Naive thymus-derived CD8-positive, alpha-beta T cell (primary cell): ENCODE measurements at places on chromosomes 12 and 14. TPM values are rescaled to one million over a fixed set of nuclear protein-coding genes. Genes with fewer than 3 reads are reported as not detected.

ADGRD1 gene
- 0.36 TPM for total RNA-seq

FLRT2 gene
- not detected for total RNA-seq

PZP gene
- total RNA-seq = not detected

GPR132 gene
- 41.4 TPM for total RNA-seq

ZFC3H1 gene
- 118 TPM for total RNA-seq

TPH2 gene
- total RNA-seq = not detected

PUS1 gene
- total RNA-seq = 57.0 TPM

CSRNP2 gene
- total RNA-seq = 35.2 TPM

MMP14 gene
- total RNA-seq = 2.5 TPM

CCDC198 gene
- total RNA-seq = not detected

NGB gene
- not detected for total RNA-seq

BRF1 gene
- total RNA-seq = 52.4 TPM

DNA sequence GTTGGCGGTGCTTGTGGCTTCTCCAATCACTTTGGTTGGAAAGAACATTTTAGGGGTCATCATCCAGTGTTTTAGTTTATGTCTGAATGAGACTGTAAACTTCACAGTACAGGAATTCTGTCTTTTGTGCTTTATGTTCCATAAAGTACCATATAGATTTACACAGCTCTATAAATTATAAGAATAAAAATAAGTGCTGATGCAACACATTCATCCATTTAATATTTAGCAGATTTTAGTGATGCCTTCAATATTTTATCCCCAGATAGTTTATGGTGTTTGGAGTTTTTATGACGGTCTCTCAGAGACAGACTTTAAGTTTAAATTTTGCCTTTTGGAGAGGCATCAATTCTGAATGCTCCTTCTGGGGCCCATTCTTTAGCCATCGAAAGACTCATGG lies 385.2 kb downstream of the ATP23 start:
- H3K36me3 ChIP-seq = no peaks in the 10 kb centered on the region
- H3K27ac ChIP-seq = no peak overlapping the region
- H3K4me1 ChIP-seq = no peaks in the 10 kb centered on the region
- H3K27me3 ChIP-seq = peaks cover 4% of the 10 kb centered on the region
- no peak for DNase-seq
- no peak overlapping the region for H3K4me3 ChIP-seq

DNA sequence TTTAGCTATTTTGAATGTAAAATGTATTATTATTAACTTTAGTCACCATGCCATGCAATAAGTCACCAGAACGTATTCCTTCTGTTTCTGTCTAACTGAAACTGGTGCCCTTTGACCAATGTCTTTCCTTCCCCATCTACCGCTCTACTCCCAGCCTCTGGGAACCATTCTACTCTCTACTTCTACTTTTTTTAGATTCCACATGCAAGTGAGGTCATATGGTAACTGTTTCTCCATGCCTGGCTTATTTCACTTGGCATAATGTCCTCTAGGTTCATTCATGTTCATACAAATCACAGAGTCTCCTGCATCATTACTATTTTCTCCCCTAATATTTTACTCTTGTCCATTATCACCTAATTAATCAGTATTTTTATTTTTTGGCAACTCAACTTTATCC lies 160.1 kb downstream of the TMX1 start:
- no peaks in the 10 kb centered on the region for H3K36me3 ChIP-seq
- peaks cover 6% of the 10 kb centered on the region for H3K27me3 ChIP-seq
- no peak overlapping the region for H3K4me3 ChIP-seq
- no peak overlapping the region for H3K27ac ChIP-seq

GRCh38 chr14:23097786-23098185 lies 2.5 kb downstream of the C14orf119 start:
- H3K27ac ChIP-seq = no peak overlapping the region
- no peaks in the 10 kb centered on the region for H3K27me3 ChIP-seq
- no peak overlapping the region for H3K4me3 ChIP-seq
- no peak for DNase-seq
- peaks cover 38% of the 10 kb centered on the region for H3K36me3 ChIP-seq

DNA sequence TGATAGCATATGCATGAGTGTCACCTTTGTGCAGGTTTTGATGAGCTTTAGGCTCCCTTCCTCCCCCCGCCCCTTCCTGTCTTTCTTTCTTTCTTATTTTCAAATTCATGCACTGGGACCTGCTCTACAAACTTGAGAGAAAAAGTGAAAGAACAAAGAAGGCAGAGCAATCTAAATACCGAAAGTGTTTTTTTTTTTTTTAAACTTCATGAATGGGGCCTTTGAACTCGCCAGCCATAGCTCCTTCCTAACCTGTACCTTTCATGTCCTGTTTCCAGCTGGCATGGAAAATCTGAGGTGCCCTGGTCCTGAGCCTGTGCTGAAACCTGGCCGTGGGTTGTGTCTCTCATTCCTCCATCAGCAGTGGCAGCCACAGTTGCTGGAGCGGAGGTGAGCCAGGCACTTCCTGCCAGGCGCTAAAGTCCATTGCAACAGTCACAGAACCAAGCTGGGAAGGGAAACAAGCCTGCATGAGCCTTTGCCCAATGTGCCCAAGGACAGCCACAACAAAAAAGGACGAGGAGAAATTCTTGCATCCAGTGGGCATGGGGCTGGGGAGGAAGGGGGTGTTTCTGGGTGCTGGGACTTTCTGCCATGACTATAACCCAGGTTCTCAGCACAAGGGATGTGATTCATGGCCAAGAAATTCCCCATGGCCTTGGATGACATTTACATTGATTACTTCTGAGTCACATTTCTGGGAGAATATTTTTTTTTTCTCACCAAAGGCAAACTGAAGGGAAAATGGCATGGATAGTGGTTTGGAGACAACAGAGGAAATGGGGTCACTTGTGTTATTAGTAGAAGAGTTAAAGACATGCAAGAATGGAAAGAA lies 102.7 kb downstream of the TMEM30B start:
- no peak overlapping the region for H3K27ac ChIP-seq
- H3K4me1 ChIP-seq = peaks cover 6% of the 10 kb centered on the region

GRCh38 chr14:75168586-75169335 lies 7.7 kb downstream of the TMED10 start:
- no peaks in the 10 kb centered on the region for H3K36me3 ChIP-seq
- no peak for DNase-seq
- H3K4me3 ChIP-seq = no peak overlapping the region
- H3K4me1 ChIP-seq = peaks cover 84% of the 10 kb centered on the region
- H3K27ac ChIP-seq = no peak overlapping the region
- H3K27me3 ChIP-seq = no peaks in the 10 kb centered on the region

- DNase-seq = no peak
- no peak overlapping the region for H3K4me3 ChIP-seq
- H3K27me3 ChIP-seq = no peaks in the 10 kb centered on the region
- no peak overlapping the region for H3K27ac ChIP-seq
Measured at GRCh38 chr14:65588426-65589140, 176.1 kb downstream of the FUT8 start.

DNA sequence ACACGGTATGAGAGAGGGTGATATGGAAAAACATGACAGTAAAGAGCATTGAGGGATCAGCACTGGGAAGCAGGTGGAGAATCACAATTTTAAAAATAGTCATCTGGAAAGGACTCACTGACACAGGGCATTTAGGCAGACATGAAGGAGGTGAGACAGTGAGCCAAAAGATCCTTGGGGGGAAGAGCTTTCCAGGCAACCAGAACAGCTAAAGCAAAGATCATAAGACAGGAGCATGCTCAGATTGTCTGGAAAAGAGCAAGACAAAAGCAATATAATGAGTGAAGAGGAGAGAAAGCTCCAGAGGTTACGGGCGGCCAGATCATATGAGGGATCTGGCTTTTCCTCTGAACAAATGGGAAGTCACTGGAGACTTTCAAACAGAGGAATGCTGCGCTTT lies 63.9 kb downstream of the DENND5B start:
- H3K4me3 ChIP-seq = no peak overlapping the region
- DNase-seq = no peak
- H3K27me3 ChIP-seq = no peaks in the 10 kb centered on the region
- H3K4me1 ChIP-seq = peaks cover 10% of the 10 kb centered on the region
- H3K36me3 ChIP-seq = no peaks in the 10 kb centered on the region

DNA sequence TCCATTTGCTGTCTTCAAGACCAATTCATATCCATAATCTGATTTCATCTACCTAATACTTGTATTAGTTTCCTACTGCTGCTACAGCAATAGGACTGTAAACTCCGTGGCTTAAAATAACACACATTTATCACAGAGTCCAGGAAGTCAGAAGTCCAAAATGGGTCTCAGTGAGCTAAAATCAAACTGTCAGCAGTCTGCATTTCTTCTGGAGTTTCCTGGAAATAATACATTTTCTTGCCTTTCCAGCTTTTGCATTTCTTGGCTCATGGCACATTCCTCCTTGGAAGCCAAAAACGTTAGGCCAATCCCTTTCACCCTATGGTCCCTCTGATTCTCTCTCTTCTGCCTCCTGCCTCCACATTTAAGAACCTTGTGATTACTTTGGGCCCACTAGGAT lies 239.8 kb downstream of the PRKD1 start:
- H3K36me3 ChIP-seq = no peaks in the 10 kb centered on the region
- no peak for DNase-seq
- no peaks in the 10 kb centered on the region for H3K27me3 ChIP-seq
- no peak overlapping the region for H3K4me3 ChIP-seq

DNA sequence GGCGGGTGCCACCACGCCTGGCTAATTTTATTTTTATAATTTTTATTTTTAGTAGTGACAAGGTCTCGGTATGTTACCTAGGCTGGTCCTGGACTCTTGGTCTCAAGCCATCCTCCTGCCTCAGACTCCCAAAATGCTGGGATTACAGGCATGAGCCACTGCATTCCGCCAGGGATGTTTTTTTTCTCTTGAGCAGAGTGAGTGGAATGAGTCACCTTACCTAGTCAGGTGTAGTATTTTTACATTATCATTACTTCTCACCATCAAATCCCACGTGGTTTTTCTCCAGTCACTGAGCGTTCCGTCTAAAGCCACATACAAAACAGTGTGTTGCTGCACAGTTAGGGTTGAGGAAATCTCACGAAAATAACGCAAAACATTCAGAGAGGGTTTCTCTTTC lies 870 bp upstream of the TBPL2 start:
- H3K27me3 ChIP-seq = no peaks in the 10 kb centered on the region
- H3K27ac ChIP-seq = peak overlapping the region; percentile 3
- H3K36me3 ChIP-seq = no peaks in the 10 kb centered on the region
- H3K4me3 ChIP-seq = no peak overlapping the region
- no peak for DNase-seq

GRCh38 chr12:92544322-92544721 lies 158.5 kb upstream of the PLEKHG7 start:
- no peaks in the 10 kb centered on the region for H3K36me3 ChIP-seq
- DNase-seq = no peak
- H3K4me3 ChIP-seq = no peak overlapping the region
- no peak overlapping the region for H3K27ac ChIP-seq
- H3K27me3 ChIP-seq = no peaks in the 10 kb centered on the region
- peaks cover 22% of the 10 kb centered on the region for H3K4me1 ChIP-seq

- H3K27me3 ChIP-seq = peaks cover 42% of the 10 kb centered on the region
- H3K36me3 ChIP-seq = peaks cover 3% of the 10 kb centered on the region
- no peak overlapping the region for H3K27ac ChIP-seq
- DNase-seq = no peak
Measured at GRCh38 chr12:31589598-31589903, 1.4 kb downstream of the DENND5B start.

DNA sequence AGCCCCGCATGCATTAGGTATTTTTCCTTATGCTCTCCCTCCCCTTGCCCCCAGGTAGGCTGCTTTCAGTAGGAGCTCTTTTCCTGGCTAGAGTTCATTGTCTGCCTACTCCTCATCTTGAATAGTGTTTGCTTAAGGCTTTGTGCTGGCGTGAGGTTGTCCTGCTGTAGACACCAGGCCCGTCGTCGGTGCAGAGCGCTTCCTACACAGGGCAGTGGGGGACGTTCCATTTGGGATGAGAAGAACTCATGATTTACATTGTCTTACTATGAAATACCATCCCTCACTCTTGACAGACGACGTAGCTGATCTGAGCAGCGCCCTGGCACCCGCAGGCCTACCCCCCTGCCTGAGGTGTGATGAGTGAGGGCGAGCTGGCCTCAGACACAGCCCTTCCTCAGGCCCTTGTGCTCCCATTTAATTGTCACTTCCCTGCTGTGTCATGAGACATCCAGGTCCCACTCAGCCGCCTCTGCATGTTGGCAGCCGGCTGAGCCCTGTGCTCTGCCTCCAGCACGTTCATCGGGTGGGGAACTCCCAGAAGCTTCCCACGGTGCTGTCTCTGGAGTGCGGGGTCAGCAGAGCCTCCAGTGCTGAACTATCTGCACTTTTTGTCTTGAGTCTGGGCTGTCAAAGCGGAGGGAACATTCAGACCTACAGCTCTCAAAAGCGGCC lies 76.0 kb downstream of the WDR20 start:
- no peak for DNase-seq
- no peaks in the 10 kb centered on the region for H3K36me3 ChIP-seq

DNA sequence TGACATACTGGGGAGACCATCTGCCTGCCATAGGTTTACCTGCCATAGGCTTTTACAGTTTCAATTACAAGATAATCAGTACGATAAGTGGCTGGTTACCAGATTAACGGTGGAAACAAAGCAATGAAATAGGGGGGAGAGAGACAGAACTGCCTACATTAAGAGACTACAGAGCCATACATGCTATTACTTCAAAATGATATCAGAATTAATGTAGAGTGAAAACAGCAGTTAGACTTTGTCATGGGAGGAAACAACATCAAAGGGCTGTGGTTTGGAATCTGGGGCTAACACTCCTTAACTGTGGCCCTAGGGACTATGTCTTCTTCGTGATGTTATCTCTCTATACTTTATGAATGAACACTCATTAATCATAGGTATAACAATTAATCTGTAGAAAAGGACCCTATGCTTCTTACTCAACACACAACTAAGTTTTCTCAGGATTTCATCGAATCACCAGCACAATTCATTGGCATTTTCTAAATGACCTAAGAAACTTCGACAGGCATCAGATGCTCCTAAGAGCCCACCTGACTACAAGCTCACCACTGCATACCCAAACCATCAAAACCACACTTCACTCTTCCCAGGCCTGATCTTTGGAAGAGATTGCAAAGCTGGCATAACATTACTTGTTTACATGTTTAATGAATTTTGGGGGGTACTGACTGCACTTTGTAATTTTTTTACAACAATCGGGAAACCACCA lies 475.6 kb upstream of the SOX5 start:
- no peak for DNase-seq
- H3K4me1 ChIP-seq = no peaks in the 10 kb centered on the region
- H3K36me3 ChIP-seq = no peaks in the 10 kb centered on the region
- no peak overlapping the region for H3K4me3 ChIP-seq
- no peaks in the 10 kb centered on the region for H3K27me3 ChIP-seq
- no peak overlapping the region for H3K27ac ChIP-seq

- H3K4me3 ChIP-seq = peak overlapping the region; percentile 87
- no peaks in the 10 kb centered on the region for H3K27me3 ChIP-seq
- H3K4me1 ChIP-seq = peaks cover 98% of the 10 kb centered on the region
Measured at GRCh38 chr14:99213101-99213500, 58.9 kb downstream of the BCL11B start.
